ENCODE measurements at places on chromosomes 6 and 20.

DNA sequence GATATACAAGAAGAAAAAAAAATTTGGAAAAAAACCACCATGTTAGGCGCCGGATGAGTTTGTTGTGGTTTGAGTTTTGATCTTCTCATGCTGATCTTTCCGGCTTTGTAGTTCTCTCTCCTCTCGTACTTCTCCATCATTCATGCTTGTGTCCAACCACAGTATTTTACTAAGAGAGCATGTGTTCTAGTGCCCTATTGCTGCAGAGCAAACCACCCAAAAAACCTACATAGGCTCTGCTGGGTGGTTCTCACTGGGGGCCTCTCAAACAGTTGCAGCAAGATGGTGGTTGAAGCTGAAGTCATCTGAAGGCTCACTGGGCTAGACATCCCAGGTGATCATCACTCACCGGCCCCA, 404.2 kb downstream of the PLCB1 start:
- DNase-seq: no peak

GRCh38 chr20:36439040-36439730, 102.1 kb upstream of the MYL9 start:
- peak; percentile 53 for DNase-seq

GRCh38 chr6:53065266-53066076, at the start of gene FBXO9:
Gene FBXO9, plus strand, starts transcription at chr6:53065404. Its CDS starts 386 bp downstream, at chr6:53065790.
- peak; percentile 64 for DNase-seq

DNA sequence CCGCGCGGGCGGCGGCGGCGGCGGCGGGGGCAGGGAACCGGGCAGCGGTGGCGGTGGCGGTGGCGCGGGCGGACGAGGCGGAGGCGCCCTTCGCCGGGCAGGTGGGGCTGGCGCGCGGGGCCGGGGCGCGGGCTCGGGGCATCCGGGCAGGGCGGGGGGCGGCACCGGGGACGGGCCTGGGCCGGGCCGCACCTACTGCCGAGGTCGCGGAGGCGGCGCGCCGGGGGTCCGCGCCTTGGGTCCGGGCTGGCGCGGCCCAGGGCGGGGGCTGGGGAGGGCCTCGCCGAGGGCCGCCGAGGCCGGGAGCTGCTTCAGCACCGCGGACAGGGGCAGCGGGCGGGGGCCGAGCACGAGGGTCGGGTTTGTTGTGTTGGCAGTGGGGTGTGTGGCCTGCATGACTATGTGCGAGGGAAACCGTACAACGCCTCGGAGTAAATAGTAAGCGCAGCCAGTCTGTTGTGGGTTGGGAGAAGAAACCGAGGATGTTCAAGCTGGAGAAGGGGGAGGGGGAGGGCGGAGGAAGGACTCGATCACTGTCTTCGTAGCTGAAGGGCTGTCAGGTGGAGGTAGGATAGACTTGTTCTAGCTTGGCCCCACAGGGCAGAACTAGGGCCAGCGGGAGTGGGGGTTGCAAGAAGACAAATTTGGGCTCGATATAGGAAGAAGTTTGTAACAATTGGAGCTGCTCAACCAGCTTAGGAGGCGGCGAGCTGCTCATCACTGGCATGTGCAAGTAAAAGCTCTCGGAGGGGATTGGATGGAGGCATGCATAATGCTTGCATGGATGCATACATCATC, 593 bp downstream of the MMP24 start:
- peak; percentile 27 for DNase-seq

DNA sequence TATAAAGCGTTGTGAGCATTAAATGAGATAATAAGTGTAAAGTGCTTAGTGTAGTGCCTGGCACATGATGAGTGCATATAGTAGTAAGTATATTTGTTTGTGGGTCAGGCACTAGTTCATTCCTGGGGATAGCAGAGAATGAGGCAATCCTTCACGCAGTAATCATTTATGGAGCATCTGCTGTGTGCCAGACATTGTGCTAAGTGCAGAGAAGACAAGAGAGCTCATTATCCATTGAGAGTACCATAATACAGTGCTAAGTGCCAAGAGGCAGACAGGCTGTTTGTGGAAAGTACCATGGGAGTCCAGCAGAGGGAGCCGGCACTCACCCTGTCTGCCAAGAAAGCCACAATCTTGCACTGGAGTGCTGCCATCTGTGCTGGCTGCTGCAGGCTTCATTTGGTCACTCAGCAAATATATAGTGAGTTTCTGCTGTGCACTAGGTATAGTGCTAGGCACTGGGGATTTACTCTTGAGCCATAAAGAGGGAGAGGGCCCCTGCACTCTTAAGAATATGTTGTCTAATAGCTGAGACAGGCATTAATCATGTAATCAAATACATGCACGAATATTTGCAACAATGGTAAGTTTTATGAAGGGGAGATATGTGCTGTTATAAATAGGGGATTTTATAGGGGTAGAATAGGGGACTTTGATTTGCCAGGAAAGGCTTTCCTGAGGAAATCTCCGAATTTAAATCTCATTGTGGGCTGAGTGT, 12.9 kb upstream of the MROH8 start:
- DNase-seq: peak; percentile 55

DNA sequence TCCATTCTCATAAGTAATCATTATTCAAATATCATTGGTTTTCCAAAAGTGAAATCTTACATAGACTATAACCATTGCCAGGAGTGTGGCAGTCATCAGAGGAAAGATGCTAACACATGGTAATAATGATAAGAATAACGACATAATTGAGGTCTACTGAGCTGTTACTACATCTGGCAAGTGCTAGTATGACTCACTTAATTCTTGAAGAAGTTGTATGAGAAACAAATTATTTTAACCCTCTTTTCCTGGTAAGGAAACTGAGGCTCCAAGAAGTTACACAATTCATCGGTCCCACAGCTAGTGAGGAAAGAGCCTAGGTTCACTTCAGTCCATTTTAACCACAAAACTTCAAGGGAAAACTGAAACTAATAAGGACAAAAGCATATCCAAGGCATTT, 335.6 kb upstream of the BTBD3 start:
- no peak for DNase-seq

All from activated T-cell treated with anti-CD3 and anti-CD28 coated beads for 1 hour (primary cell).